ENCODE measurements at places on chromosomes 6 and 20. TPM values are rescaled to one million over a fixed set of nuclear protein-coding genes. Genes with fewer than 3 reads are reported as not detected.

The C20orf202 gene
- total RNA-seq, result not detected

The C6orf89 gene
- total RNA-seq, result 57.9 TPM

DNA sequence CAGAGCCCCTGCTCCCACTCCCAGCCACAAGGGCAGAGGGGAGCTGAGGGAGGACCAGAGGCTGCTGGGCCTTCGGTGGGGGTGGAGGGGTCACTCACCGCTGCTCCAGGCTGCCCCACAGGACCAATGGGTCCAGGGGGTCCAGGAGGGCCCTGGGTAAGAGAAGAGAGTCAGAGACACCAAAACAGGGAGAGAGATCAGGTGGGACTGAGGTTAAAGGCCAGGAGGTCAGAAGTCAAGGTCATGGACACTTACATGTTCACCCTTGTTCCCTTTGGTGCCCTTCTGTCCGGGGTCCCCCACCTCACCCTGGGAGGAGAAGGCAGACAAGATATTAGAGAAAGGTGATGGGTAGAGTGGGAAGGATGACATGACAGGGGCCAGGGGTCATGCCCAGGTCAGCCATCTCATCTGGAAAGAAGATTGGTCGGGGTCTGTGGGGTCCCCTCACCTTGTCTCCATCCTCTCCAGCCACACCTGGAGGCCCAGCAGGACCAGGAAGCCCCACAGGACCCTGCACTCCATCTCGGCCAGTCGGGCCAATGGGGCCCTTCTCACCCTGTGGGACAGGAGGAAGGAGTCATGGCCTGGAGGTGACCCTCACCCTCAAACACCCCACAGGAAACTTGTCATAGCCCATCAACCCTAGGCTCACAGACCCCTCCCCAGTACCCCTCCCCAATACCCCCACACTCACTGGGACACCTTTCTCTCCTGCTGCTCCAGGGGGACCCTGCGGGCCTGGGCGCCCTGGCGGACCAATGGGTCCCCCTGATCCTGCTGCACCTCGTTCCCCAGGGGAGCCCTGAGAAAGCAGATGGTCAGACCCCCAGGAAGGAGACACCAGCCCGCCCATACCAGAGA, 21.0 kb downstream of the COL11A2 start:
- no peak for DNase-seq

- no peak for DNase-seq
Measured at GRCh38 chr6:11139051-11139960, 27.8 kb upstream of the ERVFRD-1 start.

DNA sequence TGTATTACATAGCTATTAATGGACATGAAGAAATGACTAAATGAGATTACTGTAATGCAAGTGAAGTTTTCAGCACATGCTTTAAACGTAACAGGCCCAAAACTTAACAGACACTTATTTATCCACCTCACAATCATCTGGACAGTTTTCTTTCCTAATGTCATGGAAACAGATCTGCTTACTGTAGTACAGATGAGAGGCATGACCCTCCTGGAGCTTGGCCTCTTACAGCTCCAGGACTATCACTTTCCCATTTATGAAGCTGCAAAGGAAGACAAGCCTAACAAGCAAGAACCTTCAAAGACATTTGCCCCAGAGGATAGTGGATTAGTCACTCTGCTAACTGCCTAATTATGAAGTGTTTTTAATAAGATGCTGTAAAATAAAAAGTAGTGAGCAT, 419.3 kb downstream of the PHF3 start:
- DNase-seq, result no peak

- DNase-seq, result no peak
Measured at GRCh38 chr6:113539202-113539601, 317.9 kb upstream of the MARCKS start.

GRCh38 chr6:34537922-34538550, 18.1 kb downstream of the SPDEF start:
- DNase-seq, result no peak

GRCh38 chr6:79600812-79601609, 30.1 kb upstream of the SH3BGRL2 start:
- no peak for DNase-seq

DNA sequence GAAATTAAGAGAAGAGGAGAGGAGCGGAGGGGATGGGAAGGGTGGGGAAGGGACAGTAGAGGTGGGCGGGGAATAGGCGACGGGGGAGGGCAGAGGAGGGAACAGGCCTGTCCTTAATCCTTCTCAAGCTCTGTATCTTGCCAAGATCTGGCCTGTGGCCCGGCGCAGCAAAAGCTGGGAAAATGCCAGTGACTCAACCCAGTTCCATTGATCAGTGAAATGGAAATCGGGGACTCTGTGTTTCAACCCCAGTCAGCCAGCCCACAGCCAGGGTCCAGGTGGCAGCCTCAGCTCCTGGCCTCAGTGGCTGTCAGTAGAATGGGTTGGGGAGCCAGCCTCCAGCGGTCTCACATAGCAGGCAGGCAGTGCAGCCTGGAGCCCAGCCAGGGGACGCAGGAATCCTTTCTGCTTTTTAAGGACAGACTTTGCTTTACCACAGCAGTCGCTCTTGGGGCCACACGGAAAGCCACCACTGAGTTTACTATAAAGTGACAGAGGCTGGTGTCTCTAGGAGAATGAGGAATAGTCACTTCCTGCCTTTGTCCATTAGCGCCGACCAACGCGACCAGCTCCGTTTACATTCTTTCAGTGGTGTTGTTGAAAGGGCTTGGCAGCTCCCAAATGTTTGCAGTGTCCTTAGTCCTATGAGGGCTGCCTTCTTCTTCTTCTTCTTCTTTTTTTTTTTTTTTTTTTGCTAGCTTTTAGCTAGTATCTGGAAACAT, 128.0 kb downstream of the RIN2 start:
- no peak for DNase-seq

GRCh38 chr20:45765980-45766379, 25.7 kb downstream of the WFDC3 start:
- DNase-seq, result no peak
